ENCODE measurements at places on chromosomes 11 and 22. TPM values are rescaled to one million over a fixed set of nuclear protein-coding genes. Genes with fewer than 3 reads are reported as not detected.

DNA sequence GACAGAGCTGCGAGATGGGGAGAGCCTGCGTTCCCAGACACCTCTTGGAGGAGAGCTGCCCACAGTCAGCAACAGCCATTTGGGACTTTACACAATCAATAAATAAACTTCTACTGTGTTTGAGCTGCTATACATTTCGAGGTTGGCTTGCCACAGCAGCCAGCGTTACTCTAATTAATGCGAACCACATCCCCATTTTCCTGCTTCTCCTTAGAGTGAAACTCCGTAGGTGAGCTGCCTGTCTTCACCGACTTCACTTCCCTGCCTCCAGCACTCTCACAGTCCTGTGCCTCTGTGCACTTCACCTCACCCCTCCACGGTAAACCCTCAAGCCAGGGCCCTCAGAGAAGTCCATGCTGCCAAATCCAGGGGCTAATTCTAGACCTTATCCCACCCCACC is 5.9 kb upstream of the SLC22A12 start:
- peak; percentile 15 for DNase-seq

DNA sequence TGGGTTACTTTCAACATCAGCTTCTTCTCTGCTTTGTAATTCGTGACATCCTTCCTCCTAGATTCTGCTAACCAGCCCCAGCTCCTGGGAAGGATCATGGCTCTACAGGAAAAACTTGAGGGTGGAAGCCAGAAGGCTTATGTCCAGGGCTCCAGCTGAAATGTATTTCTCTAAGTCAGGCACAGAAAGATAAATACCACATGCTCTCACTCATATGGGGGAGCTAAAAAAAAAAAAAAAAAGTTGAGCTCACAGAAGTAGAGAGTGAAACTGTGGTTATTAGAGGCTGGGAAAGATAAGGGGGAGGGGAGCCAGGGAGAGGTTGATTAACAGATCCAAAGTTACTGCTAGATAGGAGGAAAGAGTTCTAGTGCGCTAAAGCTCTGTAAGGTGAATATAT is 74.9 kb downstream of the DSCAML1 start:
- no peak for DNase-seq

GRCh38 chr11:77457340-77457739 is 16.6 kb downstream of the PAK1 start:
- DNase-seq = no peak

GRCh38 chr11:8094656-8095055 is 13.6 kb downstream of the TUB start:
- no peak for DNase-seq

- peak; percentile 72 for DNase-seq
Measured at GRCh38 chr11:48900131-48900800, 83.4 kb downstream of the TRIM51G start.

- DNase-seq = no peak
Measured at GRCh38 chr11:73446766-73447165, 70.6 kb downstream of the RELT start.

- no peak for DNase-seq
Measured at GRCh38 chr22:45617948-45618347, 53.7 kb upstream of the ATXN10 start.

DNA sequence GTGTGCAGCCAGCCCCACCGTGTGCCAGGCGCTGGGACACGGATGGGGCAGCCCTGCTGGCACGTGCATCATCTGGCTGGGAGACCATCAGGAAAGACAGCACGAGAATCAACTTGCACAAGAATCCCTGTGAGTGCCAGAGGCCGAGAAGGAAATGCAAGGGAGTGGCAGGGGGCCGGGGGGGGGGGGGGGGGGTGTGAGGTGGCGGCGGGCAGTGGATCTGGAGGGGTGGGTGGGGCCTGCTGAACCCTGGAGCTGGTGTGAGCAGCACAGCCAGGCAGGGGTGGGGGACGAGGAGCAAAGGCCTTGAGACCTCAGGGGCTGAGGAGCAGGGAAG is 14.0 kb upstream of the FLRT1 start:
- DNase-seq = no peak

GRCh38 chr11:17067417-17067816 is 10.1 kb downstream of the RPS13 start:
- no peak for DNase-seq

DNA sequence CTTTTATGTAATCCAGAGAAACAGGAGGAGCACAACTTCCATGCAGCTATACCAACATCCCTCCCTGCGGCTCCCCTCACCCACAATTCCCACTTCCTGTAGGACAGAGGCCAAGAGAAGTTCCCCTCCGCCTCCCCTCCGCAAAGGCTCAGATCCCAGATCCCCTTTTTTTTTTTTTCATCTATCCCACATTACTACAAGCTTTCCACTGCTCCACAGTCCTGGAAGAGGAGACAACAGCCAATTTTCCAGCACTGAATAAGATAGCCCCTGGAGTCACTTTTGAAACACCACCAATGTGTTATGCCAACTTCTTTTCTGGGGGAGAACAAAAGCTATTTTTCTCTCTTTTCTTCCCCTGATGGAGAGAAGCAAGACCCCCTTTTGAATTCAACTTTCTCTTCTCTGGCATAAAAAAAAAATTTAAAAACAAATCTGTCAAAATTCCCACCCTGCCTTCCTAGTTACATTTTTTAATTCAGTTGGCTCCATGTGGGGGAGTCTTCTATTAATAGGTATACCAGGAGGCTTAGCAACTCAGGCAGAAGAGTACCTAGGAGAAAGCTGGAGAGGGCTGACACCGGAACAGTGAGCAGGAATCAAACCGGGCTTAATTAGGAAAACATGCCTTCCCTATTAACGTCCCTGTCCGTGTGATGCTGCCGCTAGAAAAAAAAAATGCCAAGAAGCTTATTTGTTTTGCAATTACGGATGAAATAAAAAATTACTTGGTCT is 543.4 kb downstream of the BUD13 start:
- peak; percentile 14 for DNase-seq

DNA sequence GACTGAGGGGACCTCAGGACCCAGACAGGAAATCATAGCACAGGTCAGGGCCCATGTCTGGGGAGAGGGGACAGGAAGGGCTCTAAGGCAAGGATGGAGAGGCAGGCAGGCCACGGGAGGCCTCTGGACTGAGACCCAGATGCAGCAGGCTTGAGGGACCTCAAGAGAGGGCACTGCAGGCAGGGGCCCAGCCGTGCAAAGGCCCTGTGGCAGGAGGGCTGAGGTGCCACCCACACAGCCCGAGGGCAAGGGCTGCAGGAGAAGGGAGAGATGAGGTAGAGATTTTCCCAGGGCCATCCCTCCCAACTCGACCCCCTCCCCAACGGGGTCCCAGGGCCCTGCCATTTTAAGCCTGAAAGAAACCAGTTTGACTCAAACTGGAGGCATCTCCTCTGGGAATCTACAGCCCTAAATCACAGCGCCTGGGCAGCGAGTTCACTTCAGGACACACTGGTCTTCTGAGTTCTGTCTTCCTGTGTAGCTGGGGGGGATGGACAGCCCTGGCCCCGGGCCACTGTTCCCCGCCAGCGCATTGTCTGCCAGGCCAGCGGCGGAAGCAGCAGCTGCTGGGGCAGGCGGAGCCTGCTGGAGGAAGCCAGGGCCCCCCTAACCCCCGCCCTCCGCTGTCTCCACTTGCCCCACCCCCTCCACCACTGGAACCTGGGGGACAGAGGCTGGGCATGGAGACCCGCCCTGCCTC is 20.3 kb upstream of the WNT7B start:
- peak; percentile 98 for DNase-seq

DNA sequence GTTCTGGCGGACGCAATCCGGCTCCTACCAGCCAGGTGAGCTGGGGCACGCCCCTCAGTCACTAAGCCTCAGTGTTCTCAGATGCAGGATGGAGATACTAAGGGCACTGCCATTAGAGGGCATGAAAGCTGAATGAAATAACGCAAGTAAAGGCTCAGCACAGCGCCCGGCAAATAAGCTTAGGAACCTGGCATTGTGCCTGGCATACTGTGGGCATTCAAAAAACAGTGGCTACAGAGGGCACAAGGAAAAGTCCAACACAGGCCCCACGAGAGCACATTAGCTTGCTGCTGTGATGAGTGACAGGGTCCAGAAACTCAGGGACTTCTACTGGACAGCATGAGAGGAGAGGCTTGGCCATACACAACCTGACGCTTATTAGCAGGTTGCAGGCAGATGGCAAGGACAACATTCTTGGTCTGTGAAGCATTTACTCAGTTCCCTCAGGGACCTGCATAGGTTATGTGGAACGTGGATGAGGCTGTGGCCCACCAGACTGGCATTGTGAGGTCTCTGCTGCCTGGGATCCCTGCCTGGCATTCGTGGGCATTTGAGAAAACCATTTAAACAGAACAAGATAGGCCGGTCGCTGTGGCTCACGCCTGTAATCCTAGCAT is 12.2 kb downstream of the TXN2 start:
- DNase-seq = no peak

DNA sequence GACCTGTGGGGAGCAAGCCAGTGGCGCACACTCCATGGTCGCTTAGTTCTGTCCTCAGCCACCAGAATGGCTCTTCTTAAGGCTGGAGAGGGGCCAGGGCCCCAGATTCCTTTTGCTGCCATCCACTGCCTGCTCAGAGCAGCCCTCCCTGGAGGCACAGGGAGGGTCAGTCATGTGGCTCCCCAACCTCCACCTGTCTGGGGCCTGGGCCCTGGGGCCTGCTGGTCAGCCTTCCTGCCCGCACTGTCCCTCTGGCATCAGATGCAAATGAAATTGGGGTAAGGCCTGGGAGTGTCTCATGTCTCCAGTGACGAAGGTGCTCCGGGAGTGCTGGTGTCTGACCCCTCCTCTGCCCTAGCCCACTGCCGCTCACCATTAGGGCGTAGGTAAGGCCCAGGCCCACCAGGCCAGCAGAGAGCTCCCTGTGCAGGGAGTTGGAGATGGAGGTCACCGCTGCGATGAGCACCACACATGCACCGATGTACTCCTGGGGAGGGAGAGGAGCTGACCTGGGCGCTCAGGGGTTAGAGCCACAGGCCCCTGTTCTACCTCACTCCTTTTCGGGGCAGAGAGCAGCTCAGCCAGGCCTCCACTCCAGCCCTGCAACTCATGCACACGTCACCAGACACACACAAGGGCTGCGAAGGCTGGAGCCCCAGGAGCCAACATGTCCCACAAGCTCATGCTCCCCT is 9.0 kb upstream of the KCNJ11 start:
- DNase-seq = no peak

DNA sequence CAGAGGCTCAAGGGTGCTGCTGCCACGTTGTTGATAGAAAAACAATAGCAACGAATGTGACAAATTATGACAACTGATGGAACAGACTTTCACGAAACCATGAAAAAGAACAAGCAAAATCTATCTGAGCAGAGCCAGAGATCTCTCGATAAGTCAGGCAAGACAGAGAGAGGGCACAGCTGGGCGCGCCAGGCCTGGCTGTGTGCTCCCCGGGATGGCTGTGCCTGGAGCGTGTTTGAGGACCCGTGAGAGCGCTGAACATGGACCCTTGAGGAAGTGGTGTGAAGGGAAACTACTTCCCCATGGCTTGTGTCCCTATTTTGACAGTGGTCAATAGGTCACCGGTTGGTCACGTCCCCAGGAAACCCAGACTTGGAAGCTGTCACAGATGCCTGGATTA is 83.1 kb upstream of the FGF3 start:
- no peak for DNase-seq

- peak; percentile 71 for DNase-seq
Measured at GRCh38 chr22:48703265-48703941, 1124.3 kb downstream of the BRD1 start.

- no peak for DNase-seq
Measured at GRCh38 chr11:130729678-130730300, 186.5 kb downstream of the SNX19 start.

GRCh38 chr11:44270403-44271273 is 39.3 kb downstream of the ALX4 start:
- DNase-seq = peak; percentile 67

DNA sequence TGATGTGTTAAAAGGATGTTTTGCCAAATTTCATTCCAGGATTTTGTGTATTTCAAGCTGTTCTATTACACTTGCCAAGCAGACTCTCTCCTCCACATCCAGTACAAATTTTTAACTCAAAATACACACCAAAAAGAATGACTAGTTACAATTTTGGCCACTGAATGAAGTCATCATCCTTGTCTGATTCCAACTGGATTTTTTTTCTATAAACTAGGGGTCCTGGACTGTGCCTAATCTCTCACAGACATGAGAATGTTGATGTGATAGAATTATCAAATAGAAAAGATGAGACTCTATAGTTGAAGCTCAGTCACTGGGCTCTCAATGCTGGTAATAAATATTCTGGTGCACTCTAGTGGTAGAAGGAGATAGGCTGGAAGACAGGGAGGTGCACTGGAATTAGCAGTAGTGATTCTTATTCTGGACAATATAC is 85.8 kb downstream of the FANCF start:
- DNase-seq = no peak

- DNase-seq = peak; percentile 68
Measured at GRCh38 chr11:117191680-117192400, 7.3 kb upstream of the TAGLN start.

GRCh38 chr22:27420817-27421361 is 380.7 kb downstream of the MN1 start:
- peak; percentile 92 for DNase-seq

DNA sequence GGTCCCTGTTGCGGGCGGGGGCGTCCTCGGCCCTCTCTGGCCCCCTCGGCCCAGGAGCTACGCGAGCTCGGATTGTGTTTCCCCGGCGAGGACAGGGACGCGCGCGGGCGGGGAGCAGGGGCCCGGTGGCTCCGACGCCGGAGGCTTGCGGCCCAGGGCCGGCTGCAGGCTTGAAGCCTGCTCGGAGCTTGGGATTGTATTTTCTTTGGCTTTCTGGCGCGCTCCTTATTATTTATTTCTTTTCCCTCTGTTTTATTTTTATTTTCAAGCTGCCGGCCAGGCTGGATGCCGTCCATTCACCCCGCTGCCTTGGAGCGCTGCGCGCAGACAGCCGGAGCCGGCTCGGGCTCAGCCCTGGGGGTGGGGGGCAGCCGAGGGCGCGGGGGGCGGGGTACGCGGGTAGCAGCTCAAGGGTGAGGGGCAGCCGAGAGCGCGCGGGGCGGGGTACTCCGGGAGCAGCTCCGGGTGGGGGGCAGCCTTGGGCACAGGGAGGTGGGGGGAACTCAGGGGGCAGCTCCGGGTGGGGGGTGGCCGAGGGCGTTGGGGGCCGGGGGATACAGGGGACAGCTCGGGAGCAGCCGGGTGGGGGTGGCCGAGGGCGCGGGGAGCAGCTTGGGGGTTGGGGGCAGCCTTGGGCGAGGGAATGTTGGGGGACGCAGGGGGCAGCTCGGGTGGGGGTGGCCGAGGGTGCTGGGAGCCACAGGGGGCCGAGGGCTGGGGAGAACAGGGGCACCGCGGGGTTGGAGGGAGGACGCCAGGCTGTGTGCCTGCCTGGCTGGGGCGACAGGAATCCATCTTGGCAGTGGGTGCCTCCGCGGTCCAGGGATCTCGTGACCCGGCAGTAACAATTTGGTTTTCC is 42.7 kb downstream of the KCNJ1 start:
- no peak for DNase-seq

Gene DRD4
- total RNA-seq = 0.51 TPM

Gene KCNQ1
- 4.7 TPM for total RNA-seq

Gene SLC22A6
- not detected for total RNA-seq

Gene OR5W2
- not detected for total RNA-seq

Gene PKP3
- not detected for total RNA-seq

Gene CBLIF
- total RNA-seq = not detected

Gene GSTT2
- 3.9 TPM for total RNA-seq

All from posterior vena cava (tissue), 2 donors.